ENCODE measurements at places on chromosomes 2 and 18. TPM values are rescaled to one million over a fixed set of nuclear protein-coding genes. Genes with fewer than 3 reads are reported as not detected.

The L3MBTL4 gene
- total RNA-seq, result 0.47 TPM

The NLRC4 gene
- total RNA-seq, result 0.11 TPM

The PLEK gene
- total RNA-seq, result 5.3 TPM

DNA sequence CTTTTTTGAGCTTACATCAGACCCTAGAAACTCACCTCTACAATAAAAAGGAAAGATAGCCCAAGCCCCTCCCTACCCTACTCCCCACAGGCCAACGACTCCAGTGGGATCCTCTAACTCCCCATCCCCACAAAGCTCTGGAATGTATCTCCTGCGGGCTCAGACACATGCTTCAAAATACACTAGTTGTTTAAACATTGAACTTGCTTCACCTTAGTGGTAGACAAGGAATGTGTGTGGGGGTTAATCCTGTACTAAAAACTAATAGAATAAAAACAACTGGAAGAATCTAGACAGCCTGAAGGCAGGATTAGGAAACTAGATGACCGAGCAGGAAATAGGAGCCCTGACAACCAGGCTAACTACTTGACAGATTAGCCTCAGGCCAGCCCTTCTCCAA, 211.5 kb downstream of the SUCLG1 start:
- no peak overlapping the region for H3K4me3 ChIP-seq
- DNase-seq, result no peak

- H3K27me3 ChIP-seq, result no peaks in the 10 kb centered on the region
- no peaks in the 10 kb centered on the region for H3K4me1 ChIP-seq
- DNase-seq, result no peak
- no peak overlapping the region for H3K4me3 ChIP-seq
- H3K27ac ChIP-seq, result no peak overlapping the region
- no peaks in the 10 kb centered on the region for H3K36me3 ChIP-seq
Measured at GRCh38 chr2:20205915-20206524, 18.9 kb downstream of the SDC1 start.

Measured in CD4-positive, alpha-beta T cell (primary cell).